GM10248 (cell line): ENCODE measurements at places on chromosomes 5 and 9.

- DNase-seq: no peak
Measured at GRCh38 chr5:169809281-169809680, 171.0 kb downstream of the INSYN2B start.

GRCh38 chr9:30970186-30970585 lies 1414.3 kb upstream of the ACO1 start:
- DNase-seq: no peak

GRCh38 chr5:68538814-68539420 lies 323.4 kb downstream of the PIK3R1 start:
- no peak for DNase-seq

DNA sequence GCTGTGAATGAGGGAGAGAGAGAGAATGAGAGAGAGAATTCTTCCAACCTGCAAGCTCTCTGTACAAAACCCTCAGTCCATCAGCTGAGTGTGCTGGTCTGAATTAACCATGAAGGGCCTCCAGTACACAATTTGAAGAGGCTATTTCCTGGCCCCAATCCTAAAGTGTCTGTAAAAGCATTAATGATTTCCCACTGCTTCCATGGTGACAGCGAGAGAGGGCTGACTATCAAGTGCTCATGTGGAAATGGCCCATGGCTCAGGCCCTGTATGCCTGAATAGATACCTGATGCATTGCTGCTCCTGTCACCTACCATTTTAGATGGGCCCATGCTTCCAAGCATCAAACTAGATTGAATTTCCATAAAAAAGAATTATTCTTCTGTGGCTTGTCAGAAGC lies 592.4 kb downstream of the KIF4B start:
- no peak for DNase-seq

- DNase-seq: no peak
Measured at GRCh38 chr9:137784641-137785513, 92.7 kb upstream of the CACNA1B start.

GRCh38 chr5:124111886-124112285 lies 599.9 kb downstream of the CSNK1G3 start:
- no peak for DNase-seq

DNA sequence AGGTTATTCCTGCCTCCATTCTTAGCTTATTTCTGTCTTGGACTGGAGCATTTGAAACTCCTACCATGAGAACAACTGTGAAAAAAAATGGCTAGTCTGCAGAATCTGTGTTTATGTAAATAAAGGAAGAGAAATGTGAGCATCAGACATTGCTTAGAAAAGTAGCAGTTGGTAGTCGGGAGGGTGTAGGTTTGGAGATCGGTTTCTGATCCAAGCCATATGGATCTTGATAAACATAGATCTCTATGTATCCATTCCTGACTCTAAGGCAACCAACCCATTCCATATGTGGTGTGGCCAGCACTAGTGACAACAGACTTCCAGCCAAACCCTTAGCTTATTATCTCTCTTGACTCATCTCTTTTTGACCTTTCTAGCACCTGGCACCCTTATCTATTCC lies 127.1 kb downstream of the NMUR2 start:
- DNase-seq: no peak

- no peak for DNase-seq
Measured at GRCh38 chr5:58317009-58317408, 142.9 kb downstream of the PLK2 start.
